T-helper 17 cell (primary cell): ENCODE measurements at places on chromosomes 2 and 18.

- H3K27me3 ChIP-seq: peaks cover 19% of the 10 kb centered on the region
- H3K4me1 ChIP-seq: peaks cover 2% of the 10 kb centered on the region
Measured at GRCh38 chr2:227370791-227371312, 8.3 kb downstream of the TM4SF20 start.

DNA sequence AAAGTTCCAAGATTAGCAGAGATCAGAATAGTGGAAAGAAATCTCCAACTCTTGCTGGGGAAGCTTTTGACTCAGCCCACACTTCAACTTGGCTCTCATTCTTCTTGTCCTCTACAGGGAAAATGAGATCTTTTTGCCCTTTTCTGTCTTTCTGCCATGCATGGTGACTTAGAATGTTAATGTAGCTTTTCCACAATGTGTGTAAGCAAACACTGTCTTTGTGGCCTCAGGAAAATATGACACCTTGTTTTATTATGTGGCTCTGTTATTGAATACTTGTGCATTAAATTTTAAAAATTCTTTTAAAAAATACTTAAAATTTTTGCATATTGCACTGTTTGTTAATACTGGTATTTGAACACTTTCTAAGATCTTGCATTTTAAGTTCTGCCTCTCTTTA lies 65.4 kb upstream of the WDR75 start:
- peaks cover 6% of the 10 kb centered on the region for H3K4me1 ChIP-seq
- no peaks in the 10 kb centered on the region for H3K27me3 ChIP-seq
- H3K36me3 ChIP-seq: no peaks in the 10 kb centered on the region
- no peak overlapping the region for H3K27ac ChIP-seq

DNA sequence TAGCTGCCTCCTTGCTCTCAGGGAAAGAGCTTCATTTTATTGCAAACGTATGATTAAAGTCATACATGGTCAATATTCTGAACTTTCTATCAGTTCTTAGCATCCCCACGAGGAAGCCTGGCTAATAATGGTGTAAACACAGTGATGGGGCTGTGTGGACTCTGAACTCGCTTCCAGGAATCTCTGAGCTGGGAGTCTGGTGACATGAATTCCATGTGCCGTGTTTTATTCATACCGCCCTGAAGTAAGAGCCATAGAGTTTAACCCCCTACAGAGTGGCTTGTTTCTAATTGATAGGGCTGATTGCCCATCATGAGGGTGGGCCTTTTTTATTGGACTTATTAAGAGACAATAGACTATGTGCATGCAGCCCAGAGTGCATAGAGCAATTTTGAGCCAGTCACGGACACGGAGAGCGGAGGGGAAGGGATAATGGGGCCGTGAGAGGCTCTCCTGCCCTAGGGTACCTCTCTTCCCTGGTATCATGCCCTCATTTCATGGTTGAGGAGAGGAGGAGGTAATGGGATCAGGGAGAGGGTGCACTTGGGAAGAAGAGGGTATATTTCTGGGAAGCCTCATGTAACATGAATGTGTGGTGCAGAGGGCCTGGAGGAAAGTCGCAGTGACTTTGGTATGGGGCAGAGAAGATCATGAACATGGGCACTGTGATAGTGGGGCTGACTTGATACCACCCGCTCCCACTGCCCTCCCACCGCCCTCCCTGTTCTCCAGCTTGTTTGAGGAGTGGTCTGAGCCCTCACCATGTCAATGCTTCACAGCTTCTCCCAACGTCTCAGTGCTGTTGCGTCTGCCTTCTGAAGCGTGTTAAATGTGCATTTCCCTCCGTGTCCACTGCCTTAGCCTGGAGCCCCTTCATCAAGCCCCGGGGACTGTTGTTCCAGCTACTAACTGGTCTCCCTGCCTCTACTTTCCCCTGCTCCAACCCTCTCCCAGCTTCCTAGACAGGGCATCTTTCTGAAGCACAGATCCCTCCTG lies 73.2 kb downstream of the IL1R2 start:
- H3K36me3 ChIP-seq: peaks cover 2% of the 10 kb centered on the region
- H3K4me1 ChIP-seq: peaks cover 19% of the 10 kb centered on the region
- H3K4me3 ChIP-seq: no peak overlapping the region
- no peaks in the 10 kb centered on the region for H3K27me3 ChIP-seq
- peak overlapping the region; percentile 41 for H3K27ac ChIP-seq
- no peak for DNase-seq

DNA sequence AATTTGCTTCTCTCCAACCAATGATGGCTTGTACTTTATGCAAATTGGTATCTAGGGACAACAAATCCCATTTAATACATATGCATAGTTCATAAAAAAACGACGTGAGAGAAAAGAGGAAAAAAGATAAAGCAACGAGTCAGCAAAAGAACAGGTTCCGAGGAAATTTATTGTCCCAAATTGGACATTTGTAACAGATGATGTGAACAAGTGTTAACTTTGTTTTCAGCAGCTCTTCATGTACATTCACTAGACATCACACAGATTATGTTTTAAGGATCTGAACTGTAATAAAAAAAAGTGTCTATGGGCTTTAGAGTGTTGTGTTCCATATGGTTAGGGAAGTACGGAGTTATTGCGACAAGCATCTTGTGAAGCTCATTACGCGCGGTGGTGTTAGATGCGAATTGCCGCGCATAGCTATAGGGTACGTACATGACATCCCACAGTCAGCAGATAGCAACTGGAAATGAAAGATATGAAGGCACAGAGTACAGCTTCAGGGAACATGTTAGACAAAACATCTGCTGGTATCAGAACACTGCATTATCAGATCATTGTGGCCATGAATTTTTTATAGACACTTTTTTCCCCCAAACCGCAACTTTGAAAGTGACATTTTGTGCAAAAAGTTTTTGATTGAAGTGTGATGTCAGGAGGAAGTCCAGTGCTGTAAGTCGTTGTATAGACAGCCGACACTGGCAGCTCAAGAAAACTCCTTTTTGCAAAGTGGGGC lies 1073.1 kb upstream of the FANCL start:
- H3K4me1 ChIP-seq: no peaks in the 10 kb centered on the region
- no peaks in the 10 kb centered on the region for H3K36me3 ChIP-seq
- no peaks in the 10 kb centered on the region for H3K27me3 ChIP-seq
- H3K4me3 ChIP-seq: no peak overlapping the region
- no peak for DNase-seq

DNA sequence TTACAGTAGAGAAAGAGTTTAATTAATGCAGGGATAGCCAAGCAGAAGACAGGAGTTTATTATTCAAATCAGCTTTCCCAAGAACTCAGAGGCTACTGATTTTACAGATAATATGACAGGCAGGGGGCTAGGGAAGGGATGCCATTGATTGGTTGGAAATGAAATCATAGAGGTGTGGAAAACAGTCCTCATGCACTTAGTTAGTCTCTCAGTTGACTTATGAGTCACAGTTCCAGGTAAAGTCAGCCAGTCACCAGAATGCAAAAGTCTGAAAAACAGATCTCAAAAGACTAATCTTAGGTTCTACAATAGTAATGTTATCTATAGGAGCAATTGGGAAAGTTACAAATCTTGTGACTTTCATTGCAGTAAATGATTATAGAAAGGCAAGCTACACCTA lies 676.4 kb upstream of the CHAC2 start:
- H3K4me3 ChIP-seq: no peak overlapping the region
- no peaks in the 10 kb centered on the region for H3K27me3 ChIP-seq
- DNase-seq: no peak
- no peaks in the 10 kb centered on the region for H3K4me1 ChIP-seq
- H3K27ac ChIP-seq: no peak overlapping the region
- H3K36me3 ChIP-seq: no peaks in the 10 kb centered on the region

DNA sequence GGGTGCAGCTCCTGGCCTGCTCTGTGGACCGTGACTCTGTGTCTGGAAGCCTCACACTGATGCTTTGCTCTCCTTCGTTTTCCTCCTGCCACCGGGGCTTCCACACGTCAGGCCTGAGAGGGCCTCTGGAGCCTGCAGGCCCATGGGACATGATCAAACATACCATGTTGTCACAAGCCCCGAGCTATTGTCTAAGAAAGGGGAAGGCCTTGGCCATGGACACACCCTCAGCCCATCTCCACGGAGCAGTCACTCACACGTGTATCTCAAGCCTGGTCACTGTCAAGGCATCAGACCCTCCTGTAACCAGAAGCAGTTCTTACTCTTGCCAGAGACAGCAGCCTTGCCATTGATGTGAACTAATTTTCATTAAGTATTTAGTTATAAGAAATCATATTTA lies 814.1 kb upstream of the SALL3 start:
- H3K36me3 ChIP-seq: no peaks in the 10 kb centered on the region
- no peak overlapping the region for H3K4me3 ChIP-seq
- no peak overlapping the region for H3K27ac ChIP-seq
- no peak for DNase-seq
- H3K4me1 ChIP-seq: no peaks in the 10 kb centered on the region
- H3K27me3 ChIP-seq: peaks cover 6% of the 10 kb centered on the region

GRCh38 chr18:32372381-32373061 lies 98.2 kb downstream of the GAREM1 start:
- H3K4me1 ChIP-seq: peaks cover 2% of the 10 kb centered on the region
- no peaks in the 10 kb centered on the region for H3K36me3 ChIP-seq
- no peak overlapping the region for H3K4me3 ChIP-seq
- DNase-seq: no peak

- no peak for DNase-seq
- H3K36me3 ChIP-seq: peaks cover 5% of the 10 kb centered on the region
- H3K27me3 ChIP-seq: no peaks in the 10 kb centered on the region
- peaks cover 18% of the 10 kb centered on the region for H3K4me1 ChIP-seq
- peak overlapping the region; percentile 70 for H3K27ac ChIP-seq
Measured at GRCh38 chr2:85547089-85547858, 8.3 kb downstream of the MAT2A start.
